ENCODE measurements at places on chromosomes 13 and 19.

DNA sequence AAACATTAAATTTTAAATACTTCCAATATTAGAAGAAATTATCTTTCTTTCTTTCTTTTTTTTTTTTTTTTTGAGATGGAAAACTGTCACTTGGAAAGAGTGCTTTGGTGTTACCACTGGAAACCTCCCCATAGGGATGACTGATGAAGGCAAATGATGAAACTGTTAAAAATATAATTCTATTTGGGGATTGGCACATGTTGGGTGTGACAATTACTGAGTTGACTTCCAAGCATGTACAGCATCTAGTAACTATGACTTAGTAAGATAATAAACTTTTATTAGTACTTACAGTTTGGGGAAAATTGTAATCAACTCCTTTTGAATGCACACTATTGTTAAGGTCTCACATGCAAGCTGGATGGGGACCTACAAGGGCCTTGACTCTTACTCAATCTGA is 592.5 kb downstream of the KCTD12 start:
- DNase-seq: no peak

- no peak for DNase-seq
Observed at GRCh38 chr19:29640231-29640630, 25.0 kb upstream of the PLEKHF1 start.

GRCh38 chr19:30363073-30363472 is 9.1 kb upstream of the ZNF536 start:
- DNase-seq: no peak

- DNase-seq: no peak
Observed at GRCh38 chr19:35932291-35932936, 3.8 kb upstream of the LRFN3 start.

GRCh38 chr13:106077017-106077416 is 458.4 kb downstream of the EFNB2 start:
- DNase-seq: no peak

DNA sequence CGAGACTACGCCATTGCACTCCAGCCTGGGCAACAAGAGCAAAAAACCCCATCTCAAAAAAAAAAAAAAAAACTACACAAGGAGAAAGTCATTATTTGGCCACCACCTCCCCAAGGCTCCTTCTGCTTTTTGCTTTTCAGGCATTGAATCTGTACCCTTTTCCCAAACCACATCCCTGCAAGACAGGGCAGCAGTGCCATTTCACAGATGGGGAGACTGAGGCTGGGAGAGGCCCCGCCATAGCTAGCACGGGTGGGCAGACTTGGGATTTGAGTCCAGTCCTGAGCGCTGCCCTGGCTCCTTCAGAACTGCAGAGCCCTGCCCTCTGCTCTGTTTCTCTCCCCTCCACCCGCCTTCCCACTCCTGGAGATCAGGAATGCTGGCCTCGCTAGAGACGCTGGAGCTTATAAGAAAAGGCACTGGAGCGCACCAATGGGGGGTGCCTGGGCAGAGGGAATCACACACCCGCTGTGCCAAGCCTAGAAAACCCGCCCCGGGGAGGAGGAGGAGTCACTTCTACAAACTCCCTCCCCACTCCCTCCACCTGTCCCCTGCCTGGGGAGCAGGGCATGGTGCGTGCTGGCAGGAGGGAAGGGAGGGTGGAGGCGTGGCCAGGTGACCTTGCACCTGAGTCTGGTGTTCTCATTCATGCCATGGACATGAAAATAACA is 17.6 kb downstream of the TJP3 start:
- DNase-seq: peak; percentile 34

GRCh38 chr13:84466461-84466860 is 584.2 kb upstream of the SLITRK1 start:
- DNase-seq: no peak

- DNase-seq: no peak
Observed at GRCh38 chr19:55312621-55313512, 12.3 kb downstream of the TMEM150B start.

DNA sequence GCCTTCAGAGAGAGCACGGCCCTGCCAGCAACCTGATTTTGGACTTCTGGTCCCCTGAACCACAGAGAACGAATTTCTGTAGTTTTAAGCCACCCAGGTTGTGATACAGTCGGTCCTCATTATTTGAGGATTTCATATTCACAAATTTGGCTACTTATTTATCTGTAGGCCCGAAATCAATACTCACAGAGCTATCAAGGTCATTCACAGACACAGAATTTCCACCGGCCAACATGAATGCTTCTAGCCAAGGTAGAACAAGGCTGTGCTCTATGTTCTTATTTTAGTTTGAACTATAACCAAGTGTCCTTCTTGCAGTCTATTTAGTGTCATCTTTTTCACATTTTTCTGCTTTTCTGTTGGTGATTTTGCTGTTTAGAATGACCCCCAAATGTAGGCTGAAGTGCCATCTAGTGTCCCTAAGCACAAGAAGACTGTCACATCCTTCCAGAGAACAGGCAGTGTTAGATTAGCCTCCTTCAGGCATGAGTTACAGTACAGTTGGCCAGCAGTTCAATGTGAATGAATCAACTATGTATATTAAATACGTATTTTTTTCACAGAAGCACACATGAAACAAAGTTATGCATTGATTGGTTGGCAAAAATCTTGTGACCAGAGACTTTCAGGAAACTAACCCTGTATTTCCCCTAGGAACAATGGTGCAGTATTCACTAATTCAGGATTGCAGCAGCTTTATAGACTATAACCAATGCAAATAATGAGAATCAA is 63.5 kb downstream of the C13orf42 start:
- DNase-seq: no peak

DNA sequence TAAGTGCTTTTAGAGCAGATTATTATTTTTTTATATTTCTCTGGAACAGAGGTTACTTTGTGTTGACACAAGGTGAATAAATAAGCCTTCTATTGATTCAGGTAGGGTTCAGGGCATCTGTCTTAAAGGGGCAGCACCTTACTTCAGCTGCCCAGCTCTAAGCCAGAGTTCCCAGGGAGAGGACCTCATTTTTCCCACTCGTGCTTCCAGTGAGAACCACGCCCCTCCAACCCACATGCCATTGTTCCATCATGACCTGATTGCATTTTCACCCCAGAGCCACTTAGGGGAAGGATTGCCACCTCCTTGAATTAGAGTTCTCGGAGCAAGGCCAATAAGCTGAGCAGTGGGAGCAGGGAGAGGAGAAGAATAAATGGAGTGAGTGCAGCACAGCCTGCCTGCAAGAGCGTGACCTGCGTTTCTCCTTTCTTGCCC is 104.3 kb upstream of the FRY start:
- DNase-seq: no peak

DNA sequence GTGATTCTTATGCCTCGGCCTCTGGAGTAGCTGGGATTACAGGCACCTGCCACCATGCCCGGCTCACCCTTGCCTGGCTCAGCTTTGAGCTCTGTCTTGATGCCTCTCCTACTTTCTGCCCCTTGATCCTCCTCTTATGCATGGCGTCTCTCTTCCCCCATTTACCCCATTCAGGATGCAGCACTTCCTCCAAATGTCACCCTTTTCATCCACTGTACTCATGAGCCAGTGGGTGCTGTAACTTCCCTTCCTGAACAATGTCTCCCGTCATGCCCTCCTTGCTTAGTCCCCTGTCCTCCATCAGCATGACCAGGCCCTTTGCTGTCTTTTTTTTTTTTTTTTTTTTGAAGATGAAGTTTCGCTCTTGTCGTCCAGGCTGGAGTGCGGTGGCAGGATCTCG is 3.4 kb upstream of the SIGLEC9 start:
- DNase-seq: no peak

DNA sequence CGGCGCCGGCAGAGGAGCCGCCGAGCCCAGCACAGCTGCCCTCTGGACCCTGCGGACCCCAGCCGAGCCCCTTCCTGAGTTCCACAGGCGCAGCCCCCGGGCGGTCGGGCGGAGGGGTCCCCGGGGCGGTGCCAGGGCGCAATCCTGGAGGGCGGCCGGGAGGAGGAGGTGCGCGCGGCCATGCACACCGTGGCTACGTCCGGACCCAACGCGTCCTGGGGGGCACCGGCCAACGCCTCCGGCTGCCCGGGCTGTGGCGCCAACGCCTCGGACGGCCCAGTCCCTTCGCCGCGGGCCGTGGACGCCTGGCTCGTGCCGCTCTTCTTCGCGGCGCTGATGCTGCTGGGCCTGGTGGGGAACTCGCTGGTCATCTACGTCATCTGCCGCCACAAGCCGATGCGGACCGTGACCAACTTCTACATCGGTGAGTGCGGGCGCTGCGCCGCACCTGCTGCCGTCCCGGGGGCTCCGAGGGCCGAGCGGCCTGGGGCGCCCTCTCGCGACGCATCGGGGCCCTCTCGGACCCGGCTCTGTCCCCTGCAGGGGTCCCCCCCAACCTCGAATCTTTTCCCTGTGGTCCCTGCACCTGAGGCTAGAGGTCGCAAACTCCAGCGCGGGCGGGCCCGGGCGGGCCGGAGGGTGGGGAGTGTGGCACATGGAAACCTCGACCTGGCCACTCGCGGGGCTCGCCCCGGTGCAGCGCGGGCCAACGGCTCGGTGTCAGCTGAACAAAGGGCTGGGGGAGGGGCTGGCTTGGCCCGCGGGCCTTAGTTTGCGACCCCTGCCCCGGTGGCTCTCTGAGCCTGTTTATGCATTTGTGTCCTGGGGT is at the start of gene KISS1R:
KISS1R (plus strand) TSS at position 11 of the 829 bp plus-strand sequence; CDS start at position 181, 170 bp downstream.
- DNase-seq: no peak

GRCh38 chr13:30049692-30050091 is 199.3 kb upstream of the UBL3 start:
- no peak for DNase-seq

DNA sequence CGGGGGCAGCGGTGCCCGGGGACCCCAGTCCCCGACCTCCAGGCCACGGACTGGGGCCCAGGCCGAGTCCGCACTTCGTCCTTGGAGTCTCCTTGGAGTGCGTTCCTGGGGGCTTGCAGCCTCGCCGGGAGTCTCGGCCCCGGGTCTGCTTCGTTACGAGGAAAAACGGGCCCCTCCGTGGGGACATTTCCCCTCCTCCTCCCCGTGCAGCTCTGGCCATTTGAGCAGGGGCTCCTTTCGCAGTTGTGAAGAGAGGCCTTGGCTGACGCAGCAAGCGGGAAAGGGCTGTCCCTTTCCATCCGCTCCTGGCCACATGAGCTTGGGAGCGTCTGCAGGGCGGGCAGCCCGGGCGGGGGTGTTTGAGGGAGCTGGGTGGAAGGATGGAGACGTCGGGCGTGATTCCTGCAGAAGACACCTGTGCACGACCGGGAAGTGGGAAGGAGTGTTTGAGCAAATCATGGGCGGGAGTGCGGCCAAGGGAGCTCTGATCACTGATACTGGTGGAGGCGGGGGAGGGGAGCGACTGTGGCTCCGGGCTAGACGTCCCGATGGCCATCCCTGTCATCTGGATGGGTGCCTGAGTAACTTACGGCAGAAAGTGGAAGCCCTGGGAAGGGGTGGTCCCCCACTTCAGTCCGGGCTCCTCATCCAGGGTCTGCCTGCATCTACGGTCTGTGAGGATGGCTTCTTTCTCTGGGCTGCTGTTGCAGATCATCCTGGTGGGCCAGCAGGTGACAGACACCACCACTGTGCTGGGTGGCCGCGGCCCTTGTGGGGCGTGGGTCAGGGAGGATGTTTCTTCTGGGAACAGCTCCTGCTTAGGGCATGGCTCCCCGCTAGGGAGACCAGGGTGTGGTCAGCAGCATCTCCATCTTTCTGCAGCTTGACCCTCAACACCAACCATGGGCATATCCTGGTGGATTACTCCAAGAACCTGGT is 736 bp downstream of the GPI start:
- no peak for DNase-seq

GRCh38 chr13:97284558-97284957 is 62.4 kb downstream of the MBNL2 start:
- DNase-seq: no peak

DNA sequence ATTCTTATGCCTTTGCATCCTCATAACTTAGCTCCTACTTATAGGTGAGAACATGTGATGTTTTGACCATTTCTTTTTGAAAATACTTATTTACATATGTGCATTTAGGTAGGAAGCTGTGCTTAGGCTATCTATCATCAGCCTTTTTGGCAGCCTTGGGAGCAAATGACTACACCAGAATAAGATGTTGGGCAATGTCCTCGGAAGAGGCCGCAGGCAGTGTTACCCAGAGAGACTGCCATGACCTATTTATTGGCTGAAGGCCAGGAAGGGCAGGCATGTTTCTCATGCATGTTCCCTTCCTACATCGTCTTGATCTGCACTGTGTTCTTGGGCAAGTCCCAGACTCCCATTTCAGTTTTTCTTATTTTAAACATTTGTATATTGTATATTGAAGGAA is 122.3 kb downstream of the B3GLCT start:
- no peak for DNase-seq

All from left renal cortex interstitium (tissue), 4 donors.